ENCODE measurements at places on chromosomes 2 and 18.

GRCh38 chr18:50099725-50100407, 95.1 kb downstream of the MYO5B start:
- no peak for DNase-seq

DNA sequence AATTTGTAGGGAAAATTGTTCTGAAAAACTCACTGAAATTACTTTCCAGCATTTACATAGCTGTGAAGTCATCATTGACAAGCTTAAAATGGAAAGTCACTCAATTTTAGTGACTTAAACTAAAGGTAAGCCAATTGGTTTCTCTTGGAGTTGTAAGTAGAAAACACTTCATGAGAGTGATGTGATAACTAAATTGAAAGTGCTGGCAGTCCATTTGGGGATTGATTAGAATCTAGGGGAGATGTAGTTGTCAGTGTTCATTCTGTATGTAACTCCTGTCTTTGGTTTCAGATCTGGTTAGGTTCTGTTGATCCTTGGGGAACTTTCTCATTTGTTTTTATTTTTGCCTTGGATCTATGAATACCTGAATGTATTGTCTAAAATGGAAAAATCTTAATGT, 53.8 kb downstream of the COX7A2L start:
- no peak for DNase-seq

DNA sequence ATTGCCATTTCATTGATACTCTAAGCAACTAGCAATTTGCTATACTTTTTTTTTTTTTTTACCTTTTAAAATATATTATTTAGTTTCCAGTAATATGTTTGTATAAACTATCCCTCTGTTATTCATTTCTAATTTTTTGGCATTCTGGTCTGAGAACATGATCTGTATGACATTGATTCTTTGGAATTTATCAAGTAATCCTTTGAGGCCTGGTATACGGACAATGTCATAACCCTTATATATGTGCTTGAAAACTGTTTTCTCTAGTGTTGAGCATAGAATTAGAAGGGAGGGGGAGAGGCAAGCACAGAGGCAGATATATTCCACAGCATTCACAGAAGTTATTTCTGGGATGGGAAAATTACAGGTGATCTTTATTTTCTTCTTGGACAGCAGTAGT, 48.2 kb upstream of the POLE4 start:
- DNase-seq, result no peak

GRCh38 chr2:100929147-100929546, 72.9 kb upstream of the RPL31 start:
- DNase-seq, result no peak

DNA sequence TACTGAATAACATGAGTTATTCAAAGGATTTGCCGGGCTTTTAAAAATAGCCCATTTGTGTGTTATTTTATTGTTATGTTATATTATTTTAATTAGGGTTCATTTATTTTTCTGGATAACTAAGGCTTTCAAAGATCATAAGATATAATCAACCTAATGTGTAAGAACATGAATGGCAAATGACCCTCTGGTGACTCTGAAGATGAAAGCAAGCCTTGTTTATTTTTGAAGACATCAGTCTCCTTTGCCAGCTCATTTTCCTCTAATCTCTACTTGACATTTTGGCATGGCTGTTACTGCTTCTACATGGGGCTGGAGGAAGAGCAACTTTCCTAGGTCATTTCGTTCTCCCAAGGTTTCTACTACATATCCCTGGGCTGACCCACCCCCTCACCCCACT, 10.6 kb downstream of the FAP start:
- no peak for DNase-seq

DNA sequence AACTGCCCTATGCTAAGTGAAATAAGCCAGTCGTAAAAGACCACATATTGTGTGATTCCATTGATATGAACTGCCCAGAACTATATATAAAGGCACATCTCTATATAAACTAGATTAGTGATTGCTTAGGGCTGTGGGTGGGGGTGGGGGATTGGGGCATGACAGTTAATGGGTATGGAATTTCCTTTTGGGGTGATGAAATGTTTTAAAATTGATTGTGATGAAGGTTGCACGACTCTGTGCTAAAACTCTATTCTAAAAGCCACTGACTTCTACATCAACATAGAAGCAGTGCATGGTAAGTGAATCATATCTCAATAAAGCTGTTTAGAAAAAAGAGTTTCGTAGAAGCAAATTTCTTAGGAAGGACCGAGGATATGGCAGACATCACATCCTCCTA, 53.0 kb downstream of the CDCA7 start:
- no peak for DNase-seq

- no peak for DNase-seq
Observed at GRCh38 chr2:158459161-158460003, 2.6 kb downstream of the PKP4 start.

DNA sequence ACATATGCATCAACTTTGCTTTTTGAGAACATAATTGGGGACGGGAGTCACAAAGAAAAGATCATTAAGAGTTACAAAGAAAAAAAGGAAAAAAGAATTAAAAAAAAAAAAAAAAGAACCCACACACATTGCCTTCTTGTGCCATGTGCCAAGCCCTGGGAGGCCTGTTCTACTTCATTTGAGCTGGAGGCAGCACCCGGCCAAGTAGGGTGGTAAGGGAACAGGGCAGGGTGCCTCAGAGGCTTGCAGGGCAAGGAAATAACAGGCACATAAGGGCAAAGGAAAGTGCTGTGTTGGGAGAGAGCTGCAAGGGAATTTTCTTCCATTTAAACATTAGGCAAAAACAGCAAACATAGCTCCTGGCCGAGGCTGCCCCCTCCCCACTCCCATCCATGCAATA, 418.0 kb downstream of the TMEM182 start:
- DNase-seq, result no peak

GRCh38 chr2:239245872-239246721, 154.7 kb downstream of the HDAC4 start:
- no peak for DNase-seq

DNA sequence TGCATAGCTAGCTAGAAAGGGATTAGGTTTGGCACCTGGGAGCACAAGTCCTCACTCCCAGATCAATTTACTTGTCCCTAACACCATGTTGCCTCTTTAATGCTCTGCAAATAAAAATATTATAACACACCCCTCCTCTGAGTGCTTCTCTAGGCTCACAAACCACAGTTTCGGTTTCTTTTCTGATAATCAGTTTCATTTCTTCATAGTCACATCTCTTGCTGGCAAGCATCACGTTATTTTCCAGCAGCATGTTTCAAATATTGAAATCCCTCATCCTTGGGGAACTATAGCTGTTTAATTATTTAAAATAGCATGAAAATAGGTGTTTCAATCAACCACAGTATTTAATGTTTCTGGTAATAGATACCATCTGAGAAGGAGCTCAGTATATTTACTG, 13.9 kb upstream of the SMCHD1 start:
- DNase-seq, result no peak

GRCh38 chr18:50280707-50281294, 522 bp downstream of the MBD1 start:
- DNase-seq, result no peak

- no peak for DNase-seq
Observed at GRCh38 chr18:78422336-78422735, 557.3 kb upstream of the SALL3 start.

GRCh38 chr18:48126240-48126639, 195.8 kb upstream of the SMAD2 start:
- no peak for DNase-seq

DNA sequence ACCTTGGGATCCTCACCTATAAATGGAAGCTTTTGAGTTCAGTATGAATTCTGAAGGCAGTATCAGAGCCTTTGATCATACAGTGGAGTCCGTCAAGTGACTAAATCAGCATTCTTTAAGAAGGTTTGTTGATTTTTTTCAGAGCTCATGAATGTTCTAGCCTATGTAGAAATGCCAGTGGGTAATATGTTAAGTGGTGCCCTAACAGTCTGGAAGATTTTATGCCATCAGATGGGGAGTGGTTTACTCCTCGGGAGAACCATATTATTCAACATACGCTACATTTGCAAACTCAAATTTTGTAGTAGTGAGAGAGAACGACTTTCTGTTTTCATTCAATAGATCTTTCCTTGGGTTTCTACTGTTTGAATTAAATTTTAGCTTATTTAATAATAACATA, 225.0 kb upstream of the ACVR2A start:
- no peak for DNase-seq

DNA sequence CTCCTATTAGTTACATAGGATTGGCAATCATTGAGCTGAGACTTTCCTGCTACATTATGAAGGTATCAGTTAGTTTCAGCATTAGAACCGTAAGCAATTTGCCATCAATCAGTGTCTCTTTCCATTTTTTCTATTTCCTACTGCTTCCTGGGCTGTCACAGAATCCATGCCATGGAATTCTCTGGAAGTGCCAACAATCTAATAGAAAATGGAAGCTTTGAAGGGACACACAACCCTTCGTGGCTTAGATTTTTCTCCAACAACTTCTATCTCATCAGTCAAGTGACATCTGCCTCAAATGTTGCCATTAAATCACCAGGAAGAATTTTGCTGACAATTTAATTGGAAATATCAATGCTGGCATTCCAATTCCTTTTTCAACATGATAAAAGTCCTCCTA, 183.5 kb upstream of the PARD3B start:
- DNase-seq, result no peak

DNA sequence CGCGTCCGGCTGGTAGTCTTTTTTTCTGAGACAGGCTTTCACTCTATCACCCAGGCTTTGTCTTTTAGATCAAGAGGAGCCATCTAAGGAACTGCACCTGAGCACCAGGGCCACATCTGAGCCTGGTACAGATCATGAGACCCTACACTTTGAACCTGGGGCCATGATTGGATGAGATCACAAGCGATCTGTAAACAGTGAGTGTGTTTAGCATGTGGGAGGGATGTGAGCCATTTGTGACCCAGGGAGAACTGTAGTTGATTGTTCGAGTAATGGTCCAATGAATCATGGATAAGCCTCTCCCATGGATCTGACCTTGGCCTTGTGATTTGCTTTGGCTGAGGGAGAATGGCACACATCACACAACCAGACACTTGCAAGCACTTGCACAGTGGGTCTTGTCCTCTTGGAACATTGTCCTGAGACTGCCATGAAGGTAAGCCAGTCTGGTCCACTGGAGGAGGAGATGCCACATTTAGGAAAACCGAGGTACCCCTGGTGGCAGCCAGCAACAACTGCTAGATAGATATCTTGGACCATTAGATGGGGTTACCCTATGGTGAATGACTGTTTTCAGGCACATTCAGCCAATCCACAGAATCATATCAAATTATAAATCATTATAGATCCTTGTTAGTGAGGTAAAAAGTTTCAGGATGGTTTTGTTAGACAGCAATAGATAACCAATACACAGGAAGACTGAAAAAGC, 19.5 kb upstream of the DTNB start:
- DNase-seq, result no peak

DNA sequence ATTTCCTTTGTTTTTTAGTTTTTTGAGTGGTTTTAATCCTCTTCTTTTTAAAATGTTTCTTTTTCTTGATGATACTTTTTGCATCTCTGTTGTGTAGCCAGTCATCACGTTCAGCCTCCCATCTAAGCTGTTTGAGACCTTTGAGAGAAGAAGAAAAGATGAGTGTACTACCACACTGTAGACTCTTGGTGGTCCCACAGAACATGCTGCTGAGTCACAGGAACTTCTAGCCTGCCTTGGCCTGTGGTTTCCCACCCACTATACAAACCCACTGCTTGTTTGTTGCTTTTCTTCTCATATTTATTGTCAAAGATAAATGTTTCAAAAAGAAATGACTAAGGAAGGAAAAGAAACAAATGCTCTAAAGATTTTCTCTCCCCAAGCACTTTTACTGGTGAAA, 5.5 kb downstream of the CEBPZOS start:
- DNase-seq, result peak; percentile 16
